ENCODE measurements at places on chromosomes 16 and 17.

- DNase-seq, result peak; percentile 86
These were observed 18.6 kb downstream of the CD300LB start for GRCh38 chr17:74512624-74513091.

- no peak for DNase-seq
These were observed 190.3 kb downstream of the RBFOX3 start for GRCh38 chr17:79420318-79421243.

- no peak for DNase-seq
These were observed 17.0 kb downstream of the CEP295NL start for GRCh38 chr17:78885956-78886355.

- DNase-seq, result no peak
These were observed 5.9 kb downstream of the RNF222 start for GRCh38 chr17:8391711-8392110.

GRCh38 chr16:118857-119256 is 19.6 kb downstream of the NPRL3 start:
- no peak for DNase-seq

GRCh38 chr17:50835301-50836234 is at the start of gene WFIKKN2:
Gene WFIKKN2, plus strand, starts transcription at chr17:50835586. Its CDS starts 352 bp downstream, at chr17:50835938.
- DNase-seq, result no peak

DNA sequence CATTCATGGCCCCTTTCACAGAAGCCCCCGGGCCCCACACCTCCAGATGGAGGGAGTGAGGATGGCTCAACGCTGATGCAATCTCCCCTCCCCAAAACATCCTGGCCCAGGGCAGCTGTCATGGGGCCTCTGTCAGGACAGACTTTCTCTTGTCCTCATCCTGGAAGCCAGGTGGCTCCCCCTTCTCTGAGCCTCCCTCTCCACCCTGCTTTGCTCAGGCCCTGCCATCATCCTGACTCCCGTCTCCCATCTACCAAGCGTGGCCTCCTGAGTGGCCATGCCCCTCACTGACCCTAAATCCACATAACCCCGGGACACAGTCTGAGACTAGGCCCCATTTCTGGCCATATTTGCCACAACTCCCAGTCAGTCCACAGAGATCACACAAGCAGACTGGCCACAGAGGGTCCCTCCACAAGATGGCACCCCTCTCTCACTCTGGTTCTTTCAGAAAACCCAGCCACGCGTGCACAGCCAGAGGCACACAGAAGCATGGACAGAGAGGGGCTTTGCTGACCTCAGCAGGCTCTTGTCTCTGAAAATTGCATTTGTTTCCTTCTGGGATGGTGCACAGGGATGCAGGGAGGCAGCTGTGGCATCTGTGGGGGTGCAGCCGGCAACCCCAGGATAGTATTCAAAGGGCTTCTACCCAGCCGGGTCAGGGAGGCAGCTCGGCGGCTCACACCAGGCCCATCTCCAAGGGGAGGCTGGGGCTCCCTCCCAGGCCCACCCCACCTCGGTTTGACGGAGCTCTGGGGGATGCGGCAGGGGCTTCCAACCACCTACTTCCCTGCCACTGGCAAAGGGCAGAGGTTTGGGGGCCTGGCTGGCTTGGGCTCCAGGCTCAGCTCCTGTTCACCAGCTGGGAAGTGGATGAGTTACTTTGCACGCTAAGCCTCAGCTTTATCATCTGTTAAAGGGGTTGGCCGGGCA is 16.9 kb downstream of the DOC2B start:
- DNase-seq, result peak; percentile 66

DNA sequence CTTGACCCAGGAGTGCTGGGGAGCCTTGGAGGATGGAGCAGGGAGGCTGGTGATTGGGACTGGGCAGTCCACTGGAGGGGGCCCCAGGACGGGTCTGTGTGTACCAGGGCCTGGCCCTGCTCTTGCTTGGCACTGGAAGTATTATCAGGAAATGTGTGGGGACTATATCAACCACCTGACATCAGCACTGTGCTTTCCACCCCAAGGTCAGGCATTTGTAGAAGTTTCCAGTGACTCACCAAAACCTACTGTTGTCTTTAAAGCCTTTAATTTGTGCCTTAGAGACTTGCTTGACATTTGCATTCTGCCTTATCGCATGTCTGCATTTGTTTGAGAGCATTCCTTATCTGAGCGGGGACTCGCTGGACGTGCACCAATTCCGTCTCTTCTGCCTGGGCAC is 323.1 kb downstream of the FOXL1 start:
- no peak for DNase-seq

- no peak for DNase-seq
These were observed 16.8 kb upstream of the PLLP start for GRCh38 chr16:57301126-57301817.
